Foreskin keratinocyte (primary cell): ENCODE measurements at places on chromosomes 12 and 14. TPM values are rescaled to one million over a fixed set of nuclear protein-coding genes. Genes with fewer than 3 reads are reported as not detected.

DNA sequence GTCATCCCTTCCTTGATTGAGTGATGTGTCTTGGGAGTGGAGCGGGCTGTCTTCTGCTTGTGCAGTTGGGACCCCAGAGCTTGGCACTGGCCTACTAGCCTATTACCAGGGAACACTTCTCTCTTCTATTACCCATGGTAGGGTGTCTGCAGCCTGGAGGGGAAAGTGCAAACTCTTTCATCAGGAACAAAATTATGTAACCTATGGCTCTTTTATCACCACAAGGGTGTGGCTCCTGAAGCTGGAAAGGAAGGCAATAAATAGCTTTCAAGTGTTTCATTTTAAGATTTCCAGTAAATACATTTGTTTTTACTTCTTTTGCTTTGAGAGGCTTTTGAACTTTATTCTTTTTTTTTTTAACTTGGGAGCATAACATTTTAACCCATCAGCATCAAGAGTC lies 349.7 kb upstream of the FAR2 start:
- DNase-seq: no peak

DNA sequence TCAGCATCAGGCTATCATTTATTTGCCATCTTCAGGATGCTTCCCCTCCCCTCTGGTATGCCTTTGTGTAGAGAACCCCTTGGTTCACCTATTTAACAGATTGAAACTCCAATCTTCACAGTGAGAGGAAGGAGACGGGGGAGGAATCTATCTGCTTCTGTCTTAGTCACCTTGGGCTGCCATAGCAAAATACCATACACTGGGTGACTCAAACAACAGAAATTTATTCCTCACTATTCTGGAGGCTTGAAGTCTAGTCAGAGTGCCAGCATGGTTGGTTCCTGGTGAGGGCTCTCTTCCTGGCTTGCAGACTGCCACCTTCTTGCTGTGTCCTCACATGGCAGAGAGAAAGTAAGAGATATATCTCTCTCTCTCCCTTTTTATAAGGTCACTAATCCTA lies 13.5 kb upstream of the EML1 start:
- peak; percentile 87 for DNase-seq

DNA sequence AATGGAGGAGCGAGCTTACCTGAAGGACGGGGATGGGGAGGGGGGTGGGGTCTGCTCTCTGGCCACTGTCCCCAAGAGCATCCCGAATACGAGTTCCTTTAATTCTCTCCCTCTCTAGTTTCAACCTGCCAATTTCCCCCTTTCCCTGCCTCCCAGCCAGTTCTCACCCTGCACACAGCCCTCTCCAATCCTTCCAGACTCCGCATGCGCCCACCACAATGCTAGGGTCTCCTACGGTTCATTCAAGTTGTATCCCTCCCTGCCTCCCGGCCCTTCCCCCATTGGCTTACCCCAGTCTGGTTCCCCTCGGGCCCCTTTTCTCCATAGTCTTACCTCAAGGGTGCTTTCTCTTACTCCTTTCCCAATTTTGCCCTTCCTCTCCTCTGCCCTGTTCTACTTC lies 708 bp upstream of the IGFBP6 start:
- no peak for DNase-seq

DNA sequence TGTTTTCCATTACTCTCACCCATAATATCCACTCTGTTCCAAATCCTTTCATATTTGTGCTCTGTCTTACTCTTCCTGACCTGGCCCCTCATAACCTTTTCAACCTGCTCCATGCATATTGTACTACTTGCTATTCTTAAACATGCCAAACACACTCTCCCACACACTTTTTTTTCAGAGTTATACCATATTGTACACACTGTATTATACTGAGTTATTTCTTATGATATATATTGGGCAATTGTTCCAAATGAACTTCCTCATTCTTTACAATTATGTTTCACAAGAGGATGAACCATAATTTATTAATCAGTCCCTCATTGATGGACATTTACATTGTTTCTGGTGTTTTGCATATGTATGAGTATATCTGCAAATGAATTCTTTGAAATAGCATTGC lies 18.5 kb downstream of the ATL1 start:
- no peak for DNase-seq

- DNase-seq: no peak
These were observed 218.0 kb downstream of the PPFIA2 start for GRCh38 chr12:81541121-81541520.

DNA sequence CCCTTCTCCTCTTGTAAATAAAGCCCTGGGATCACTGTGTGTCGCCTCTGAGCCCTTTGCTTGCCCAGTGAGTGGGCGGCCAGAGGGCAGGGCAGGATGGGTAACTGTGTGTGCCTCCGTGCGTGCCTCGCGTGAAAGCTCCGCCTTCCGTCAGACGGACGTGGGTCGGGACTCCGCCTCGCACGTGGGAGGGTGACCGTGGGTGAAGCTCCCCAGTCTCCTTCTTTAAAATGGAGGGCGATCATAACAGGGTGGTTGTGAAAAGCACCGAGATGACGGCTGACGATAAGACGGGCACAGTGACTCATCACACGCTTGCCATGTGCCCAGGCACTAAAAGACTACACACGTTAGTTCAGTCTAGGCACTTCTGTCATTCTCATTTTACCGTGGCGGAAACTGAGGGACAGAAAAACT lies 9.2 kb downstream of the PHB2 start:
- peak; percentile 60 for DNase-seq

- peak; percentile 44 for DNase-seq
These were observed 7.2 kb downstream of the CPNE8 start for GRCh38 chr12:38898001-38898684.

GRCh38 chr12:105272152-105272551 lies 36.2 kb upstream of the APPL2 start:
- no peak for DNase-seq

DNA sequence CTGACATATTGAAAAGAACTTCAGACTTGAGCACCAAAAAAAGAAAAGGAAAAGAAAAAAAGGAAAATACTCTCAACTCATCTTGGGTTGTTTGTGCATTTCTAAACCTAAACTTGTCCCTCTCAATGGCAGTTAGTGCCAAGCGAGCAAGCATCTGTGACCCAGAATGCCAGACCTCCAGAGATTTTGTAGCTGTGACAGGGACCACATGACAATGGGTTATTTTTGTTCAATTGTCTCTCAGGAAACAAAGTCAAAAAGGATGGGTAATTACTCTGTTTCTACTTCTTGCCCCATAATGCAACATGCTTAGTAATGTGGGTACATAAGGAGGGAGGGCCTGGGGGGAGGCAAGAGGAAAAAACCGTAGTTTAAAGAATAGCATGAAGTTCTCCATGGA lies 285.7 kb upstream of the RTL1 start:
- DNase-seq: no peak

DNA sequence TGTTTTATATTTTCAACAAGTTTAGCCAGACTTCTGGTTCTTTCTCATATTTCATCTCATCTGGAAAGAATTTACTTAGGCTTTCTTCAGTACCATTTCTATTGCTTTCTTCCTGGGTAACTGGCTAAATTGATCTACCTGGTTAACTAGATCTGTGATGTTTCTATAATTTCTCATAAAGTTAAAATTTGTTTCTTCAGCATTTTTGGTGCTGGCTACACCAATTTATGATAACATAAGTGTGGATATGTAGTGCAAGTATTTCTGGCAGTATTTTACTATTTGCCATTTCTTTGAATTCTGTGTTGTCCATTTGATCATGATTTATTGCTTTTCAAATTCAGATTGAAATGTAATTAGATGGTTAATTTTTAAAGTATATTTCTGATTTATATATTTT lies 25.9 kb downstream of the ARHGAP5 start:
- no peak for DNase-seq

DNA sequence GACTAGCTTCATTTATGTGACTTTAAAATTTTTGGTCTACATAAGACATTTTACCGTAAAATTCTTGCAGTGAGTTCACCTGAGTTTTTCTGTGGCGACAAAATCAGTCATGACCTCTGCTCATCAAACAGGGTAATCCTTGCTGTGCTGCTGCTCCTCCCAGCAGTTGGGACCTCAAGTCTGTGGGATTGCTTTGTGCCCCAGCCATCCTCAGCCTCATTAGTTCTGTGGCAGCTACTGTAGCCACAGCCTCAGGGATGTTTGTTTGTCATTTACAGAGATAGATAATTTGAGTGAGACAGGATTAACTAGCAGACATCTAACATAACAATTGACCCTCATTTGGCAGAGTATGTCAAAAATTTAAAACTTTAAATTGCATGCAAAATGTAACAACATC lies 357.0 kb downstream of the PCNX1 start:
- DNase-seq: no peak

DNA sequence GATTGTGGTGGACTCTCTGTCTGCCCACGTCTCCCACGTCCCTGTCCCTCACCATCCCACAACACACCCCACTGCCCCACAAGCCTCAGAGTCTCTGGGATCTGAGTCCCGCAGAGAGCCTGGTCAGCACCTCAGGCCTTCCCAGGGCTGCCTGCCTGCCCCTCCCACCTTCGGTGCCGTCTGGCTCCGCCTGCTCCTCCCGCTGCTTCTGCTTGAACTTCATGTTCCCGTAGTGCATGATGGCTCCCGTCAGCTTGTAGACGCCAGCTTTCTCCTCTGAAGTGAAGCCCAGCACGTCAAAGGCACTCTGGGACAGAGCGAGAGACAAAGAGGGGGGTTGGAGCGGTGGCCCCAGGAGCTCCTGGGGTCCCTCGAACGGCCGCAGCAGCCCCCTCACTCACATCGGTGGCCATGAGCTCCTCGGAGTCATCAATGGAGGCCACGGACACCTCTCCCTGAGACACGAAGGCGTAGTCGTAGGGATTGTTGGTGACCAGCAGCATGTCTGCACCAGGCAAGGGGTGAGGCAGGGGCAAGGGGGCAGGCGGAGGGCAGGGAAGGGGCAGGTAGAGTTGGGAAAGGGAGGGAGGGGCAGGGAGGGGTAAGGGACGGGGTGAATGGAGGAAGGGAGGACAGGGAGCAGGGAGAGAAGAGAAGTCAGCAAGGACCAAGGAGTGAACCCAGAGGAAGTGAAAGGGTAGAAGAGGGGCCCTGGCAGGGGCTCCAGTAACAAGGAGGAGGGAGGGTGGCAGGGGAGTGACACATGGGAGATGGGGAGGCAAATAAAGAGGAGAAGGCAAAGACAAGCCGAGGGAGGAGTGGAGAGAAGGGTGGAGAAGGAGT lies 5.6 kb downstream of the MYH6 start:
- DNase-seq: no peak

GRCh38 chr12:116879509-116880212 lies 1.6 kb downstream of the HRK start:
- DNase-seq: peak; percentile 38

DNA sequence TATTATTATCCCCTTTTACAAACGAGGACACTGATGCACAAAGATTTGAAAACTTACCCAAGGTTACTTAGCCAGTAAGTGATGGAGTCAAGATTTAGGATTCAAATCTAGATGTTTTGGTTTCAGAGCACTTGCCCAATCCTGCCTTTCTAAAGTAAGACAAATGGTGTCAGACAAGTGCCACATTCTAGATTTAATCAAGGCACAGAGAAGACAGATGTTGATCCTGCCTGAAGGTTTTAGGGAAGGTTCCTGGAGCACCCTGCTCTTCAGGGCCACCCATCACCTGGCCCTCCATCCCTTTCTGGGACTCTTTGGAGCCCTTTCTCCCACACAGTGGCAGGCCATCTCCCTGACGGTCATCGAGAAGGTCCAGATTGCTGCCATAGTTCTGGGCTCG lies 2.9 kb downstream of the MARCHF9 start:
- no peak for DNase-seq

DNA sequence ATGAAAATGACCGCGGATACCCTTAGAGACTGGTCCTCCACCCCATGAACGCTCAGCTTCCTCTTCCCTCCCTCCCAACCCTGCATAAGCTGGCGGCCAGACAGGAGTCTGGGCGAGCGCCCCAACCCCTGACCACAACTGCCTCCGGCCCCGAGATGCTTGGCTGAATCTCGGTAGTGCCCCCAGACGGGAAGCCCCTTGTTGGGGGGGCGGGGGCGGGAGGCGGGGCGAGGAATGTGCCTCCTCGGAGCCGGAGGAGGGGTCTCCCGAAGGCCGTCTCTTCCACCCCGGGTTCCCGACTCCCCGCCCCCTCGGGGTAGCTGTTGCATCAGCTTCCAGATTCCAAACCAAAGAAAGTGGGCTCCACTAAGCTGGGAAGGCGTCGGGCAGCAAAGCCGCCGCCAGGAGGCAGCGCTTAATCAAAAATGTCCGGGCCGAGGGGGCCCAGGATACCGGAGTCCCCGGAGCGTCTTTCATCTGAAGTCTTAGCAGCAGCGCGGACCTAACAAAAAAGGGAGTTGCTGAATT lies 7.1 kb upstream of the MRPL52 start:
- peak; percentile 63 for DNase-seq

DNA sequence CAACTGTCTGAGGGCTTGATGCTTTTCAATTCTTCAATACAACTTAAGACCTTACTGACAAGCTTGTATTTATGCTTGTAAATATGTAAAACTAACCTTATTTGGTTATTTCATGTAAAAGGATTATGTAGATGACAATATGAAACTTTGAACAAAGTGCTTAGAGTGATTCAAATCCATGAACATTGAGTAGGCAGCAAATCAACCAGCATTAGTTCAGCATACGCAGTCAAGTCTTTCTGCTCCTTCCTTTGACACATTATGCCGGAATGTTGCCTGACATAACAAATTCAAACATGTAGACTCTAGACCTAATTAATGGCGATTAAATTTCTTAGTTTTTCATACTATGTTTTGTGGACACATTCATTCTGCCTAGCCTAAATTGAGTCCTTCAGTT lies 105.2 kb downstream of the FGD4 start:
- DNase-seq: peak; percentile 77

DNA sequence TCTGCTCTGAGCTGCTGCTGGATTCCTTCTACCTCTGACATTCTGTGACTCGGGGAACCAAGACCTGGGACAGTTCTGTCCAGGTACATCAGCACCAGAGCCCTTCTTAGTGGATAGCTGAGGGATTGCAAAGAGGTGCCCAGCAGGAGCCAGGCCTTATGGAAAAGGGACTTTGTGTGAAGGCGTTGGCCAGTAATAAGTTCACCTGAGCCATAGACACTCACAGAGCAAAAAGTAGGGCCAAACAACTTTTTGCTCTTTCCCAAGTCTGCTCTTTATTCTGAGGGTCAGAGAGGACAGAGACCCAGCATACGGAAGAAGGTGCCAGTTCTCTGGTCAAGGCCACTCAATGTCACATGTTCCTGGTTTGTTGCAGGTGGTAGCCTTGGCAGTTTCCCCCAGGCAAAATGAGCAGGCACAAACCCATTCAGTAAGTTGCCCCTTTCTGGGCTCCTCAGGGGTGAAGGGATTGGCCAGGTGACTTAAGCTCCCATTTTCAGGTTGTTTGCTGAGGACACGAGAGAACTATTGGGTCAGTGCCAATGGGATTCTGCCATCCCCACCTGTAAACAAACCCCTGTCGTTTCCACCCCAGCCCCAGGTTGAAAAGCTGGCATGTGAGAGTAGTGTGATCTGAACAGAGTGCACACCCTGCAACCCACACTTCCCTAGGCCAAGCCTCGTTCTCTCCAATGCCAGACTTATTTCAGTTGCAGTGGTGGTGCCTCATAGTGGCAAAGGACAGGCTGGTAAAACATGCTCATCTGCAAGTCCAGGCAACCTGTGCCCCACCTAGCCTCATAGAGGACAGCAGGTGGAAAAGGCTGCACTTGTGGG lies 150.3 kb downstream of the SMOC1 start:
- no peak for DNase-seq

The IGFBP6 gene
- total RNA-seq: 34.4 and 49.3 TPM in 2 replicates

The GMPR2 gene
- total RNA-seq: 72.3 and 77.2 TPM in 2 replicates

The KLHL33 gene
- not detected in 2 replicates for total RNA-seq

The CLEC2D gene
- 0.60 and 0.78 TPM in 2 replicates for total RNA-seq

The CYP46A1 gene
- total RNA-seq: 0.04 TPM in 1 of 2 replicates, not detected in the other

The PLBD1 gene
- 2.0 and 3.6 TPM in 2 replicates for total RNA-seq

The IL23A gene
- total RNA-seq: 5.0 and 7.3 TPM in 2 replicates

The AREL1 gene
- 34.8 and 34.9 TPM in 2 replicates for total RNA-seq

The PMCH gene
- not detected in 2 replicates for total RNA-seq
